Stimulated activated CD4-positive, alpha-beta T cell treated with anti-CD3 and anti-CD28 coated beads, Interleukin-4, amount 100 ng/mL, for 4 hours (primary cell): ENCODE measurements at places on chromosomes 6 and 20.

DNA sequence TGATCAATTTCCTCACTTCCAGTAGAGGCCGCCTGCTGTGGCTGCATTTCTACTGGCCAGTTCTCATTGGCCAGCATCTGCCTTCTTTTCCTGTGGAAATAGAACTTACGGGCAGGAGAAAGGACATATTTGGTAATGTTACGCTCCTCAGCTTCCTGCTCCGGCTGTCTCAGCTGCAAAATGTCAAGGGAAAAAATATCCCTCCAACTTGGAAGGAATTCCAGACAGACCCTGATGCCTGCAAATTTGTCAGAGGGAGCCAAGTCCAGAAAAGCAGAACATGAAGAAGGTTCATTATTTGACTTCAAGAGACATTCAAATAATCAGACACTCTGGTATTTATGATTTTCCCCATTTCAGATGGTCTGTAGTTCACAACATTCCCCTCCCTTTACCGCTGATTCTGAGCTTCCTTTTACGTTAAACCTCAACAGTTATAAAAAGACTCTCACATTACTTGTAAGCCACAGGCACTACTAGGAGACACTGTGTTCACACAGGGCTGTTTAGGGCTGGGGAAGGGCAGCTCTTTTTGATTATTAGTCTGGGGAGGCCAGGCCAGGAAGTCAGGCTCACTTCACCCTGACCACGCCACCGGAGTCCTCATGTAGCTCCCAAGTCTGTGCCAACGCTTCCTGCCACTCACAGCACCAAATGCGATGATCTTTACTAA lies 179.6 kb upstream of the CCN2 start:
- DNase-seq = no peak

- DNase-seq = no peak
Measured at GRCh38 chr6:122869437-122870024, 80.5 kb downstream of the SMPDL3A start.

GRCh38 chr20:37823296-37823980 lies 79.5 kb upstream of the VSTM2L start:
- DNase-seq = no peak

- no peak for DNase-seq
Measured at GRCh38 chr20:40926928-40927327, 101.7 kb upstream of the TOP1 start.

GRCh38 chr6:20279608-20280287 lies 67.5 kb upstream of the MBOAT1 start:
- DNase-seq = no peak

GRCh38 chr20:59411170-59411569 lies 110.8 kb downstream of the EDN3 start:
- DNase-seq = no peak

DNA sequence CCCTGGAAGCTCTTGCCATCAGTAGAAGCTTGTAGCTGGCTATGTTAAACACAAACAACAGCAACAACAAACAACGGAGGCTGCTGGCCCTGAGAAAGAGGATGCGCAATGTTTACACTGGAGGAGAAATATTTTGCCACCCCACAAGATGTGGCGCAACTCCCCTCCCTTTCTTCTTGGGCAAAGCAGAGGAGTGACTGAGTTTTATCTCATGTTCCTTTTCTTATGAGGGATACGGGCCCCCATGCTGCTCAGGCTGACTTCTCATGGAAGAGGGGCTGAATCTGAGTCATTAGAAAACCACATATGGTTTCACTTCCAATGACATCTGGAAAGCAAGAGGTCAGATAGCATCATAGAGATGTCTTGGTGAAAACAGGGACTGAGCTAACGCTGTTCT lies 75.9 kb upstream of the HDDC2 start:
- no peak for DNase-seq

DNA sequence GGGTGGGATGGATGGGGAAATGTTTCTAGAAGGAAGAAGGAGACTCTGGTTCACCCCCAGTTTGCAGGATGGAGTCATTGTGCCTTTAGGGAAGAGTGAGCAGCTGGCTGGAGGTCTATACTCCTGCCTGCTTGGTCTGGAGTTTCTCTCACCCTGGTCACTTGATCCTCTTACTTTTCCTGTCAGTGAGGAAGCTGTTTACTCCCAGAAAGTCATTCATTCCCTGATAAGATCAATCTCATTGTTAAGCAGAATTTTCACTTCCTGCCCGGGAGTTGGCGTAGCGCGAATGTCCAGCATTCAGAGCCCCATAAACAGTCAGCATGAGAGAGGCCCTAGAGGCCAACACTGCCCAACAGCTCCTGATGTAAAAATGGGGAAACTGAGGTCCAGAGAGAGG lies 70.4 kb upstream of the SIRPA start:
- no peak for DNase-seq

GRCh38 chr6:109235481-109236038 lies 140.3 kb downstream of the CEP57L1 start:
- DNase-seq = no peak

DNA sequence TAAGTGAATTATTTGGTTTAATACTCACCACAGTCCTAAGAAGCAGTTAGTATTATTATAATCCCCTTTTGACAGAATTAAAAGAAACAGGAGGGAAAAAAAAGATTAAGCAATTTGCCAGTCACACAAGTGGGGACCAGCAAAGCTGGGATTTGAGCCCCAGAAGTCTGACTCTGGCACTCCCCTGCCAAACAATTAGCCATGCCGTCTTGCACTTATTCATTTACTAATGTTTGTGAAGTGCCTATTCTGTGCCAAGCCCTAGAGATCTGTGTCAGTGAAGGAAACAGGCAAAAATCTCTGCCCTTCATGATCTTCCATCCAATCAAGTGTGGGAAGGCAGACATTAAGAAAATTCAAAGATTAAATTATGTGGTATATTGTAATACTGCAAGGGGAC lies 126.0 kb upstream of the TOP1 start:
- no peak for DNase-seq

GRCh38 chr6:158808941-158809678 lies 10.1 kb downstream of the EZR start:
- DNase-seq = no peak

GRCh38 chr6:26233649-26234420 lies 131.2 kb upstream of the BTN3A2 start:
- peak; percentile 46 for DNase-seq

DNA sequence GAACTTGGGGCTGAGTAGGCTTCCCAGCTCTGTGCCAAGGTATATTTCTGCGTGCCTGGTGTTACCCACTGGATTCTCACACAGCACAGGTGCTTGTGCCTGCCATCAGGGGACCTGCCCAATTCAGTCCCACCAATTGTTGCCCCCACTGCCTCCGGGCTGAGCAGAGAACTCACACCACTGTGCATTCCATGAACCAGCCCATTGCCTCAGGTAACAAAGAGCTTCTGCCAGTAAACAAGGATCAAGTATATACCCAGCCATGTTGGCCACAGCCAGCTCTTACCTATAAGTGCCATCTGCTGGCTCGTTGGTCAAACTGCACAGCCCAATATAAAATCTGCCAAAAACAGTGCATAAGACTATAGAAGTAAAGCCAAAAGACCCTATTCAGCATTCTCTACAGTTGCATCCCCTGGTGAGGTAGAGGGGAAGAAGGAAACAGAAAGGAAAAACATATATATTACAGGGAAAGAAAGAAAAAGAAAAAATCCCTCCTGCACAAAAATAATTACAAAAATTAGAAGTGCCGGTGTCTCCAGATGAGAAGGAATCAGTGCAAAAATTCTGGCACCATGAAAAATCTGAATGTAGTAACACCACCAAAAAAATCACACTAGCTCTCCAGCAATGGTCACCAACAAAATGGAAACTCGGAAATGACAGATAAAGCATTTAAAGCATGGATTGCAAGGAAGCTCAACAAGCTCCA lies 241.4 kb downstream of the IBTK start:
- DNase-seq = no peak

DNA sequence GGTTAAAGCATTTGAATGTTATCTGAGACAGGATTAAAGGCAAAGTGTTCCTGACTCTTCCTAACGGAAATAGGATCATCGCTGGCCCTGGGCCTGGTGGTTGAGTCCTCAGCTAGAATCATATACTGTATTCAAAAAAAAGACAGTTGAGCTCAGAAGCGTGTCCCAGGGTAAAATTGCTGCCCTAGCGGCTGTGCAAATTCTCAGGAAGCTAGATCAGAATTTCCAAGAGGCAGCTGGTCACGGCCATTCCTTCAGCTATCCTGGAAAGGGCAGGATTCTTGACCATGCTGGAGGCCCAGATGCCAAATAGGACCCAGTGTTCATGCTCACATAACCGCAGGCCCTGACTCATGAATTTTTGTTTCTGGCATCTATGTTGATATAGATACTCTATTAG lies 67.4 kb downstream of the STMND1 start:
- DNase-seq = no peak

DNA sequence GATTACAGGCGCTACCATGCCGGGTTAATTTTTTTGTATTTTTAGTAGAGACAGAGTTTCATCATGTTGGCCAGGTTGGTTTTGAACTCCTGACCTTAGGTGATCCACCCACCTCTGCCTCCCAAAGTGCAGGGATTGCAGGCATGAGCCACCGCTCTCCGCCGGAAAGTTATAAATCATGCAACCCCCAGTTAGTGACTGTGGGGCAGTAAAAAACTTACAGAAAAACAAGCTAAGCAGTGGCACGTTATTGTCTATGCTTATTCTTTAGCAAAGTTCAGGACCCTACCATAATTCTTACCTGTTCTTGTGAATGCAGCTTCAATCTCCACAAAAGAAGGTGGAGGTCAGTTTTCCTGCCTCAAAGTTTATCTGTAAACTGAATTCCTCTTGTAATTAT lies 47.5 kb upstream of the BTN3A2 start:
- DNase-seq = no peak

- DNase-seq = no peak
Measured at GRCh38 chr20:58005581-58006345, 222.7 kb downstream of the ANKRD60 start.

DNA sequence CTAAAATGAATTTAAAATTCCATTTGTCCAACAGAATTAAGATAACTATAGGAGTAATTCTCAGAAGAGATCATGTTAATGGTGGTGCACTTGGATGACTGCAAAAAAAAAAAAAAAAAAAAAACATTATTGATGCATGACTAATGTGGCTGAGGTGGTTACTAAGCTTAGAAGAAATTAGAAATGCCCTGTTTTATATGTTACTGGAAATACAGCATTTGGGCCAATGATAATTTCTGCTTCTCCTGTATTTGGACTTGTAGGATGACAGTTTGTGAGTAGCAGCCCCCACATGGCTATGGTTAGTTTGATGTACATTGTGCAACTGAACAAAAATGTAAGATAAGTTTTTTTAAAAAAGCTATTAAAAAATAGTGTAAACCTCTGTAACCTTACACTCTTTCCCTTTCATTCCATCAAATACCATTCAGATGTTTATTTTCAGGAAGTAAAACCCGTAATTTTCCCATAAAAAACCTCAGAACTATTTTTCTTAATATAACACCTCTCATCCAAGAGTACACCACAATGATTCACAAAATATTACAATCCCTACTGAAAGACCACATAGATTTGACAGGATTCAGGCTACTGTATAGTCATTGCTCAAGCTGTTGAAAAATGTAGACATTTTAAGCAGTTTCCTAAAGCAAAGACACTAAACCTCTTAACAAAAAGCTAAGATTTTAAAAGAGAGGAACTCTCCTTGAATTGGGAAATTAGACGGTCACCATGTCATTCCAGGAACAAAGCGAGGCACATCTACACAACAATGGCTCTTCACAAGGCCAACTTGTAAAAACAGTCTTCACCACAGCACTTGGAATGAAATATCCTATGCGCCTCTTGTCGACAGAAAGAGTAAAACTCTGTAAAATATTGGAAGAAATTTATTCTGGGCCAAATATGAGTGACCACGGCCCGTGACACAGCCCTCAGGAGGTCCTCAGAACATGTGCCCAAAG lies 83.0 kb downstream of the WDR27 start:
- no peak for DNase-seq

DNA sequence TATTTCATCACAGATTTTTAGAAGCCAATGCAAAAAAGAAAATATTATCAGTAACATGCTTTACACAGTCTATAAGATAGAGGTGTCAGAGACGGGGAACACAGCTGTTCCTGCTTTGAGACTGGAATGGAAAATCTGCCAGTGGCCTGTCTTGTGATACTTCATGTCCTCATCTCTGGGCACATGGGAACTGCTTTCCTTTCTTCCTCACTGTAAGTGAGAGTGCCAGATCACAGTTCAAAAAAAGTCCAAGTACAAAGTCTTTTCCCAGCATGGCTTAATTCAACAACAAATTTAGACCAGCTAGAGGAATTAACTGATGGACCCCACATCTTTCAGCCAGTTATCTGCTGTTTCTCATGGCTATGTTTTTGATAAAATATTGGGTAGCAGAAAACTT lies 490.4 kb downstream of the CDKAL1 start:
- DNase-seq = no peak

GRCh38 chr20:35166242-35166830 lies 5.5 kb upstream of the PROCR start:
- DNase-seq = no peak

DNA sequence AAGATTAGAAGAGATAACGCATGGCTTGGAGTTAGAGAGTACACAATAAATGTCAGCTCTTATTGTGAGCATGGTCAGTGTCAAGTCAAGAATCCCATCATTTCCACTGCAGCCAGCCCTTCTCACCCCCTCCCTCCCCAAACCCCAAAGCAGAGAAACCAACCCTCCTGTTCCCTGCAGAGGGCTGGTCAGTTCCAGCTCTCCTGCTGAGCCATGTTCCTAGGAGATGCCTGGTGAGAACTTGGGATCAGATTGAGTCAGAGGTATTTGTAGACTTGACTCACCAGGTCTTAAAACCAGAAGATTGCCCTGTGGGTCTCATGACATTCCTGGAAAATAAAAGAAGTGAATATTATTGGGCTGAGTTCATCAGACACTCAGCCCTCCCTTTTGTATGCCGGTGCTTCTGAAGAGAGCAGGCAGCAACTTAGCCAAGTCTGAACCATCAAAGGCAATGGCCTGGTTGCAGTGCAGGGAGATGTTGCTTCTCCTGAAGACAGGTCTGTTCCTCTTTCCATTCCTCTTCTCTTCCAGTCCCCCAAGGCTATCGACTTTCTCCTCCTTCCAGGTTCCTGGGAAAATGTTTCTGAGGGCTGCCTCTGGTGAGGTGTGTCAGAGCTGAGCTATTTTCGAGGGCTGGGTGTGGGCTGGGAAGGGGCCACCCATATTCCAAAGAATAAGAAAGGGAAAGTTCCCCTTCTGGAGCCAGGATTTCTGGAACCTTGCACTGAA lies 278.2 kb upstream of the SUPT3H start:
- no peak for DNase-seq

DNA sequence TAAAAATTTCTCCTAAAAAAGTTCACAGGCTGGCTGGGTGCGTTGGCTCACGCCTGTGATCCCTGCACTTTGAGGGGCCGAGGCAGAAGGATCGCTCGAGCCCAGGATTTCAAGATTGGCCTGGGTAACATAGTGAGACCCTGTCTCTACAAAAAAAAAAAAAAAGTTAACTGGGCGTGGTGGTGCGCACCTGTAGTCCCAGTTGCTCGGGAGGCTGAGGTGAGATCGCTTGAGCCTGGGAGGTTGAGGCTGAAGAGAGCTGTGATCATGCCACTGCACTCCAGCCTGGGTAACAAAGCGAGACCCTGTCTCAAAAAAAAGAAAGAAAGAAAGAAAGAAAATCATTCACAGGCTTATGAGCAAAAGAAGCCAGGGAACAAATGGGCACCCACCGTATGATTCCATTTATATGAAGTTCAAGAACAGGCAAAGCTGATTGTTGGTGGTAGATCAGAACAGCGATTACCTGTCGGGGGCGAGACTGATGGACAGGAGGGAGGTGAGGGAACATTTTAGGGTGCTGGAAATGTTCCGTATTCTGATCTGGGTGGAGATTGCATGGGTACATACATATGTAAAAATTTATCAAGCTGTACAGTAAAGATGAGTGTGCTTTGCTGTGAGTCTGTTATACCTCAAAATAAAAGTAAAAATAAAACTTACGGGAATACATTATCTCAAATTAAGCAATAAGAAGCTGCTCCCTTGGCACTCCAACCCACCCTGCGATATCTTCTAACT lies 77.1 kb downstream of the FGD2 start:
- DNase-seq = no peak
